Body of pancreas (tissue), 4 donors: ENCODE measurements at places on chromosomes 6 and 20.

GRCh38 chr6:3987053-3987452, 91.9 kb downstream of the FAM217A start:
- DNase-seq, result peak; percentile 17

GRCh38 chr6:33112148-33112547, 36.4 kb downstream of the HLA-DPB1 start:
- DNase-seq, result peak; percentile 54

DNA sequence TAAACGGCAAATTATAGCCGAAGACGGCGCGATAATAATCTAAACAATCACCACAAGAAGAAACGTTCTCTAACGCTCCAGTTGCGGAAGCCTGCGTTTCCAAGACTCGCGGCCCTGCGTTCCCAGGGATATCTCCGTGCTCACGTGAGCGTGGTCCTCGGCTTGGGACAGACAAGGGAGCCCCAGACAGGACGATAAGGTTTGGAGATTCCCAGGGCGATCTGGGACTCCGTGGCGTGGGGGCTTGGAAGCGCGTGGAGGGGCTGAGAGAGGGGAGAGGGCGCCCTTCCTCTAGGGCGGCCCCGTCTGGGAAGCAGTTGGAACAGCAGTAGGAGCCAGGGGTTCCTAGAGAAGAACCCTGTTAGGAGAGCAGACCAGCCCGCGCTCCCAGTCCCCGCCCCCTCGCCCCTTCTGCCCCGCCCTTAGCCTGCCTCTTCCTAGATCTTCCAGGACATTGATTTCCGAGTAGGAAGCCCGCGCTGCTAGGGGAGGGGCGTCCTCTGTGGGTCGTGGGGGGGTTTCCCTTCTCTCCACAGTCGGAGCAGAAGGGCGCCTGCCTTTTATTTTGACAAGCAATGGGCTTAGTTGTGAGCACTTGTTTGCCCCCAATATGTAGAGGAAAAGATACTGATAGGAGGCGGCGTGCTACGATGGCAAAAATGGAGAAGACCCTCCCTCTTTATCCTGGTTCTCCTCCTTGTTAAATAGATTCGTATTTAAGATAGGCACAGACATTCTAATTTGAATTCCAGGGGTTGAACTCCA, 10.6 kb downstream of the NRN1 start:
- peak; percentile 33 for DNase-seq

GRCh38 chr6:8110117-8110721, 7.9 kb upstream of the EEF1E1 start:
- no peak for DNase-seq

DNA sequence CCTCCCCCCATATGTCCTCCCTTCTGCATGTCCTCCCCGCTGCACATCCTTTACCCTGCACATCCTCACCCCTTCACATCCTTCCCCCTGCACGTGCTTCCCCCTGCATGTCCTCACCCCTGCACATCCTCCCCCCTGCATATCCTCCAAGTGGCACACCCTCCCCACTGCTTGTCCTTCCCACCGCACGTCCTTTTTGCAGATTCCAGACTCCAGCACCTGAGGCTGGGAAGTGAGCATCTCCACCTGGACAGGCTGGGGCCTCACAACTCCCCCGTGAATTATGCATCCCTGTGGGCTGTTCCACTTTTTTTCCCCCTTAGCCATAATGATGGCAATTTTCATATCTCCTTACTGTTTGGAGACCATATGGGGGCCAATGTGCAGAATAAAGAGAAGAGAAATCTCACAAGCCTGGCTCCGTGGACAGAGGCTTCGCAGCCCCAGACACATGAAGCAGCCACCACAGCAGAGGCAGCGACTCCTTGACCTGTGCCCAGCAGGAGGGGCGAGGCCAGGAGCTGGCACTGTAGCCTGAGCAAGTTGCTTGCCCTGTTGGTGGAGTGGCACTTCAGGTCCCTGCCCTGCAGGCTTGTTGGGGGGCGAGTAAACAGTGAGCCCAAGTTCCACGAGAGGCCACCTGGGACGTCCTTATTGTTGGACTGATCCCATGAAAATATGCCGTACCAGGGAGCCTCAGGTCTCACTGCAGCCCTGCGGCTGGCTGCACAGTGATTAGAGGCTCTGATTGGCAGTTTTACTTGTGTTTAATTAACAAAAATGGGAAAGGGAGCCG, 113.1 kb downstream of the SYNDIG1 start:
- DNase-seq, result no peak

DNA sequence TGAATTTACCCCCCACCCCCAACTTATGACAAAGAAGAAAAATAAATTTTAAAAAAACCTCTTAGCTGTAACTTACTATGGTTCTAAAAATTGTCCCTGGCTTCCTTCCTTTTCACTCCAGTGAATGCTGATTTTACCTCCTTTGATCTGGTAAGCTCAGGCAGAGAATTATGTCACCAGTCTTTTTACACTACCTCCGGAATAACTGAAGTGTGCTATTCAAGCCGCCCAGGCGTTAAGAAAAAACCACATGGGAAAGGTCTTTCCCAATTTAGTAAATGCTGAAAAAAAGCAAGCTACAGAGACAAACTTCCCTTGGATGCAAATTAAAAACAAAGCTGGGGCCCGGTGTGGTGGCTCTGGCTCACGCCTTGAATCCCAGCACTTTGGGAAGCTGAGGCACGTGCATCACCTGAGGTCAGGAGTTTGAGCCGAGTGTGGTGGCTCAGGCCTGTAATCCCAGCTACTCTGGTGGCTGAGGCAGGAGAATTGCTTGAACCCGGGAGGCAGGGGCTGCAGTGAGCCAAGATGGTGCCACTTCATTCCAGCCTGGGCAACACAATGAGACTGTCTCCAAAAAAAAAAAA, 12.4 kb downstream of the SNX5 start:
- no peak for DNase-seq

DNA sequence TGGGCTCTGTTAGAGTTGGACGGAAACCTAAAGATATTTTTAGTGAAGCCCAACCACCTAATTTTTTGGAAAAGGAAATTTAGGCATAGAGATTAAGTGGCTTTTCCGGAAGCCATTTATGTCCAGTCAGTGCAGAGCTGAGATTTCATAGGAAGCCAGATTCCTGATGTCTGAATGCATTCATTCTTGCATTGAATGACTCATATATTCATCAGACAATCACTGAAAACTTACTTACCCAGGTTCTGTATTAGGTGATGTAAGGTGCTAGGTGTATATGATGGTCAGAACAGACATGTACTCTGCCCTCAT, 4.1 kb downstream of the SH3BGRL2 start:
- DNase-seq, result no peak

- DNase-seq, result no peak
Measured at GRCh38 chr20:12079490-12079889, 161.8 kb downstream of the BTBD3 start.

GRCh38 chr20:6613280-6613861, 154.1 kb upstream of the BMP2 start:
- no peak for DNase-seq

DNA sequence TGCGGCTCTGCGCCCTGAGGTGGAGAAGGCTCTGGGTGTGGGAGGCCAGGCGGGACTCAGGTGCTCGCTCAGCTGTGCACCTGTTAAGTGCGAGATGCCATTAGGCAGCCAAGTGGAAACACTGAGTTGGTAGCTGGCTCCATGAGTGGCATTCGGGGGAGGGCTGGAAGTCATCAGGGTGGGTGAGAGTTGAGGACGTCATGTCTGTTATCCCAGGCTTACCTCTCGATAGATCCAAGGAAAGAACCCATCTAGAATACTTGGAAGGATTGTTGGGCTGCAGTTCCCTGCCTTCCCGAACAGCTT, 41.3 kb downstream of the TAF8 start:
- no peak for DNase-seq

- no peak for DNase-seq
Measured at GRCh38 chr6:85364344-85364743, 85.5 kb upstream of the NT5E start.

GRCh38 chr20:8271727-8272126, 139.7 kb downstream of the PLCB1 start:
- no peak for DNase-seq

DNA sequence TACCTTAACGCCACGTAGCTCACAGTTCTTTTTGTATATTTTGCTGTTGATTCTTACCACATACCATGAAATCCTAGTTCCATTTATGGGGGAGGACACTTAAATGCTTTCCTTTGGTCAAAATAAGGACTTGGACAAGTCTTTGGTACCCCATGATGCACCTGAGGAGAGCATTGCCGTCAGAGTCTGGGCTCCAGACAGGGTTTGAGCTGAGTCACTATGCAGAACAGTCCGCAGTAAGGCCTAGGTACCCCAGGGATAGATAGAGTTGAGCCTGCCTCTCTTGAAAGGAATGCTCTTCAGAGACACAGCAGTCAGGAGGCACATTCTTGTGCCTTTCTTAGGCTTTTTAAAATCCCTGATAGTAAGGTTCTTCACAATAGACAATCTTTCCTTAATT, 6.0 kb downstream of the PARD6B start:
- DNase-seq, result no peak

- no peak for DNase-seq
Measured at GRCh38 chr20:36317675-36318074, 11.5 kb downstream of the DLGAP4 start.

DNA sequence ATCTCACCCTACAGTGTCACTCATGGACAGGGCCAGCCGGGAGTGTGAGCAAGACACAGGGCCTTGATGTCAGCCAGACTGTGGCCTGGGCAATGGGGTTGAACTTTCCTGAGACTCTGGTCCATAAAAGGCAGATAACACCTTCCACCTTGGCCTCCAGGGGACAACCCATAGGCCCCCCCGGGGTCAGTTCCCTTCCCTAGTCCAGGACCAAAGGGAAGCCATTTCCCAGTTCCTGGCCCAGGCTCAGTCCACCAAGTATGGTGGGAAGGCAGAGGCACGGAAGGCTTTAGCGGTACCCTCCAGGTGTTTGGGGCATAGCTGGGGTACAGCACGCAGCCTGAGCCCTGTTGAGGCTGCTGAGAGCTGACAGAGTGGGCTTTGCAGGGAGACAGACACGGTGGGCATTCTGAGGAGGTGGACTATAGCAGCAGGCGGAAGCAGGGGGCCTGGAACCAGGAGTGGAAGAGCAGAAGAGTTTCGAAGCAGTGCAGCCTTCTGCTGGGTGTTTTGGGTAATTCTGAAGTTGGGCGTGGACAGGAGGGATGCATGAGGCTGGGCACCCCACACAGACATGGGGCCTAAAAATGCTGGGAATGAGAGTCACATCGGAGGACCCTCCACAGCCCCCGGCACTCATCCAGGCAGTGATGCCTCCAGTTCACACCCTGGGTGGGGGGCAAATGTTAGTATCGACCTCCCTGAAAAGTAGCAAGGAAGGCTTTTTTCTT, 43.9 kb upstream of the CD93 start:
- DNase-seq, result no peak

DNA sequence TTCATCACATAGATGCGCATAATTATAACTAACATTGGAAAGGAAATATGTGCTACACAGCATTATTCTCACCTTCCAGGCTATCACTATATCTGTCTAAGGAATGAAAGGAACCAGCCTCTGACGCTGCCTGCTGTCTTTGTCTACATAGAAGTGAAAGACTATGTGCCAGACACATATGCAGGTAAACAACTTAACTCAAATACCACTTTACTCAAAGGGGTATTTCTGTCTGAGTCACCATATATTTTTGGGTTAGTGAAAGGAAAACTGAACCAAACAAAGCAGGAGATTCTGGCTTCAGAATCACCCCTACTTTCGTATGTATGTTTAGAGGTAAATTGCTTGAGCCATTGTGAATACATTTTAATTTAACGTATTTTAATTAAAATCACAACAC, 328.6 kb upstream of the PLCB4 start:
- no peak for DNase-seq

DNA sequence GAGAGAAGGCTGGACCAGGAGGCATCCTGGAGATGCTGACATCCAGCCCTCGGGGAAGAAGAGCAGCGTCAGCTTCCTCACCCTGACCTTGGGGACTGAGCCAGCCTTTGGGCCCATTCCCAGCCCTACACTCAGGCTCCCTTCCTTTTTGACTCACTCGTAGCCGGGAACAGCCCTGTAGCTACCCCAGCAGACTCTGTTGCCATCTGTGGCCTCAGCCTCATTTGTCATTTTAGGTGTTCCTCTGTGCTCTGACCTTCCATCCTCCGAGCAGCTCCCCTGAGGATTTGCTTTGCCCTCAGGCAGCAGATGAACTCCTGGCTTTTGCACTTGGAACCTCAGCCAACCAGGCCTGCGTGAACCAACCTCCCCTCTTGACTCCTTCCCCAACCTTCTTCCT, 67.5 kb downstream of the ELOVL2 start:
- no peak for DNase-seq

GRCh38 chr20:9368893-9369292, 145.5 kb upstream of the LAMP5 start:
- no peak for DNase-seq

GRCh38 chr6:109342506-109342905, 39.8 kb downstream of the CD164 start:
- no peak for DNase-seq

- DNase-seq, result no peak
Measured at GRCh38 chr20:12276011-12276673, 358.4 kb downstream of the BTBD3 start.

GRCh38 chr6:76072562-76072961, at the start of gene IMPG1:
TSS of gene IMPG1 (minus strand) at chr6:76072662. CDS start at chr6:76072488, 174 bp downstream.
- no peak for DNase-seq

- no peak for DNase-seq
Measured at GRCh38 chr6:4352731-4353130, 217.4 kb upstream of the ECI2 start.

- no peak for DNase-seq
Measured at GRCh38 chr6:143451531-143451930, 926 bp downstream of the PEX3 start.

GRCh38 chr6:120774275-120774674, 560.0 kb downstream of the TBC1D32 start:
- DNase-seq, result no peak

DNA sequence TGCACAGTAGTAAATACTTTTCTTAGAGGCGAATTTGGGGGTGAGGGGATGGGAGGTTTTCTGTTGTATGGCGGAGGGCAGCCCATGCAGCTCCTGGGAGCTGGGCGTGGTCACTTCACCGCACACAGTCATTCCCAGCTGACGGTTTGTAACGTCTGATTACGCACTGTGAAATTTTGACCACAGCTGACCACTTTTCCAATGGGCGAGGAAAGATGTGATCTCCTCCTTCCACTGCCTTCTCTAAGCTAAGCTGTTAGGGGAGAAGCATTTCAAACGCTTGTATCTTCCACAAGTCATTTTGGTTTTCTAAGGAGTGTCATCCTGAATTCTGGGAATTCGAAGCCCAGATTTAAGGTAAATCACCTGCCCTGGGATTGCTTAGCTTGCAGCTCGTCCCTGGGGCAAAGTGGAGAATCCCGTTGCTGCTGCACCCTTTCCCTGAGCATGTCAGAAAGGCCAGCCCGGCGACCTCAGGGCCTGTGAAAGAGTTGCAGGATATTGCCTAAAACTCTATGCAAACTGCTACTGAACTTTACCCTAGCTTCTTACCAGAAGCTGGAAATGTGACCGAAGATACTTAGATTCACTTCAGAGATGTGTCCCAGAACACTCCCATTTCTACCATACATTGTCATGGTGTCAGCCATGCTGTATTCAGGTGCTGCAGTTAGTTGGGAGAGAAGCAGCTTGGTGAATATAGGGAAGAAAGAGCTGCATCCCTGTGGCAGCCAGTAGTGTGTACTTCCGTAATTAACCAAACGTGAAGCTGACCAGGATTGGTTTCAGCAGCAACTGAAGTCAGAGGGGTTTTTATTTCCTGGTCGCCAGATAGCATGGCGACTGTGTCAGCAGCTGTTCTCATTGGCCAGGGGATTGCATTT, 58.9 kb downstream of the RREB1 start:
- no peak for DNase-seq
